ENCODE measurements at places on chromosomes 4 and X. TPM values are rescaled to one million over a fixed set of nuclear protein-coding genes. Genes with fewer than 3 reads are reported as not detected.

GRCh38 chr4:34091451-34091850 lies 2152.9 kb downstream of the ARAP2 start:
- no peak for DNase-seq

GRCh38 chr4:155819066-155819465 lies 47.0 kb downstream of the ASIC5 start:
- DNase-seq: no peak

GRCh38 chrX:113919387-113919786 lies 664.5 kb upstream of the HTR2C start:
- DNase-seq: no peak

DNA sequence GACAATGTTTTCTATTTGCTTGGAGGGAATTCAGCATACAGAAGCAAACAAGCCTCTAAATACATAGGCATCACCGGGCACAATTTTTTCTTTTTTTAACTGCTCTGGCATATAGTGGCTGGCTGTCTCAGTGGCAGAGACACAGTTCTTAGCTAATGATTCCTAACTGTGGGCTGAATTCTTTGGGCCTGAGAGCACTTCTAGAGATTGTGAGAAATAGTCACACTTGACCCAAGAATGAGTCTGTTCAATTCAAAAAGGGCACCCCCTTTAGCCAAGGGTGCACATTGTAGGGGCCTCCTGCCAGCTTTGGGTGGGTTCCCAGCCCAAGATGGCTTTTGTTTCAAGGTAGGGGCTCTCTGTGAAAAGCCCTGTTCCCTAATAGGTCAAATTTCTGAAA lies 345.7 kb downstream of the ARHGAP10 start:
- DNase-seq: no peak

DNA sequence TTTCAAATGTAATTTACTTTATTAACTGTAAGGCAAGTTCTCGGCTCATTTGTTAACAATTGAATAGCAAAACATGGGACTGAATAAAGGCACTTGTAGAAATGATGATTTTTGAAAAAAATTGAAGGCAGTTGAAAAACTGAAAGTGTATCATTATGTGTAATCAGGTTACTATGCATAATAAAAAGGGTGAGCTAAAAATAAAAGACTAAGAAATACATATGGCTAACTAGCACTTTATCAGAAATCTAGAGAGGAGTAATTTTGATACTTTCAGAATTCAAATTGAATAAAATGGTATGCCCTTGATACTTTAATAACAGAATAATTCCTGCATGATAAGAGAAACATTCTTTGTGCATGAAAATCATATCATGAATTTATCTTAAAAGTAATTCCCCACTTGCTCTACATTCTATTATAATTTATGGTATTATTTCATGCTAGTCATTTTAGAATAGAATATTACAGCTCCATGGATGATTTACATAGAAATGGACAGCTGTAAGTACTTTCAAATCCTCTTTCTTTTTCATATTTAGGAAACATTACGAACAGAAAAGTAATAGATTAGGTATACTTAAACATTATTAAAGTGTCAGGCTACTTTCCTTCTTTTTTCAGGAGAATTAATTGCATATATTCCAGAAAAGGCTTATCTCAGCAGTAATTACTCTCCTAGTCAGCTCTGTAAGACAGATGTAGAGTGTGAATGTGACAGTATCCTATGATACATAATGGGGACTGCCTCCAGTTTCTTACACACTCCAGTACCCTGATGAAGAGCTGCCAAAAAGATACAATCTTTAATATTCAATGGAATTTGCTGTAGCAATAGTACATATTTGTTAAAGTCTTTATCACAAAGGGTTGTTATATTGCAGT lies 697.3 kb downstream of the CCSER1 start:
- no peak for DNase-seq

DNA sequence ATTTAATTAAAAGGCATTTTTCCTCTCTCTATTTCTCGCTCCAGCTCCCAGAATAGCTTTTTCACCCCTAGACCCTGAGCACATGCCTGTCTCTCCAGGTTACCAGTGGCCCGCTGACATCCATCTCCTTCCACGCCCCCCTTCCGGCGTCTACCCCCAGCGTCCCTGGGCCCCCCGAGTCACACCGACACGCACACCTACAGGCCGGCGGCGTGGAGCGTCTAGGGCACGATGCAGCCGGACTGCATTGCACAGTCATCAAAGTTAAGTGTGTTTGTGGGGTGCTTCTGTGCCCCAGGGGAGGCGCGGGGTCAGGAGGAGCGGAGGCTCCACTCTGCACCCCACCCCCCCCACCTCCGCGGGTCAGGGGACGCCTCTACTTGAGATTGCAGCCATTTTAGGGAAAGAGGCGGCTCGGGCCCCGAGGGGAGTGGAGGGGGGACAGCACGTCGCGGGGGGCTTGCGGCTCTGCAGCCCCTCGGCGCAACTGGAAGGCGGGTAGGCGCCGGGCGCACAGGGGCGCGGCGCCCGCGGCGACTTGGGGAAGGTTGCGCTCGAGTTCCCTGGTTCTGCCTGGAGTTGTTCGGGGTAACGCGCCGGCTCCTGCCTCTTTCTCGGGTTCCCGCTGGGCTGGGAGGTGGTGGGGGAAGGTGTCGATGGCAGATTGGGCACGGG lies 112.7 kb downstream of the DHX15 start:
- peak; percentile 35 for DNase-seq

DNA sequence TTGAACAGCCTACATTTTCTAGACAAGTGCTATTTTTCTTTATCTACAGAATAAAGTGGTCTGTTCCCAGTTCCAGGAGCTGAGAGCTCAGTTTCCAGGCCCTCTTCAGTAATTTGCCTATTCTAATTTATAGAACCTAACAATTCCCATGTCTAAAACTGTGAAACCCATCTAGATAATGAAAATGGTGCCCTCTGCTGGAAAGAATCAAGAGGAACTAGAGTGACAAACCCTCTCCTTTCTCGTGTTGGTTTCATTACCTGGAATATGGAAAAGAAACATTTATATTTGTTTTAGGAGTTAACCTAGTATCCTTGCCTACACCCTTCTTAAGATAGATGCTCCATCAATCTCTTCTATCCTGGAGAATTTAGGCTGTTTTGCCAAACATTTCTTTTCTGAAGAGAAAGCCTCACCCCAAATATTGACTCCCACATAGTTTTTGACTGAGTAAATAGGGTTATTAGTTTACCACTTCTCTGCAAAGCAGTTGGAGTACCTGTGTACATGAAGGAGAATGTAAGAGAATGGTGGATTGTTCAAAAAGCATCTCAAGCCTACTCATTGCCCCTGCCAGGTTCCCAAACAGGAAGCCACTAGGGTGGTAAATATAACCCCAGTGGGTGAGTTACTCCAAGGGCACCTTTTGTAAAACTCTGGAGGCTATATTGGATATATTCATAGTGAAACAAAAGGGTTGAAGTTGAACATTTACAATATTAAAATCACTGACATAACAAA lies 121.6 kb downstream of the RASL11B start:
- DNase-seq: peak; percentile 87

GRCh38 chr4:17964576-17964975 lies 57.0 kb downstream of the LCORL start:
- DNase-seq: no peak

DNA sequence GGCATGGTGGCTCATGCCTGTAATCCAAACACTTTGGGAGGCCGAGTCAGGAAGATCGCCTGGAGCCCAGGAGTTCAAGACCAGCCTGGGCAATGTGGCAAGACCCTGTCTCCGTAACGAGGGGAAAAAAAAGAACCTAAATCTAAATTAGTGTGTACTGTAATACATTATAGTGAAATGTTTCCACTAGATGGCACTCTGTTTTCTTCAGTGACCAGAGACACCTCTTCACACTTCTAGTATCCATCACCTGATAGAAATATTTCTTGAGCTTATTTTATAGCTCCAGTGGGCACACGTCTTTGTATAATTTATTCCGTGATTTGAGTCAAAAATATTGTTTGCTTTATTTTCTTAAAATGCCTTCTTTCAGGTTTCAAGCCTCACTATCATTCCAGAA lies 600.9 kb upstream of the DIPK2B start:
- DNase-seq: peak; percentile 13

DNA sequence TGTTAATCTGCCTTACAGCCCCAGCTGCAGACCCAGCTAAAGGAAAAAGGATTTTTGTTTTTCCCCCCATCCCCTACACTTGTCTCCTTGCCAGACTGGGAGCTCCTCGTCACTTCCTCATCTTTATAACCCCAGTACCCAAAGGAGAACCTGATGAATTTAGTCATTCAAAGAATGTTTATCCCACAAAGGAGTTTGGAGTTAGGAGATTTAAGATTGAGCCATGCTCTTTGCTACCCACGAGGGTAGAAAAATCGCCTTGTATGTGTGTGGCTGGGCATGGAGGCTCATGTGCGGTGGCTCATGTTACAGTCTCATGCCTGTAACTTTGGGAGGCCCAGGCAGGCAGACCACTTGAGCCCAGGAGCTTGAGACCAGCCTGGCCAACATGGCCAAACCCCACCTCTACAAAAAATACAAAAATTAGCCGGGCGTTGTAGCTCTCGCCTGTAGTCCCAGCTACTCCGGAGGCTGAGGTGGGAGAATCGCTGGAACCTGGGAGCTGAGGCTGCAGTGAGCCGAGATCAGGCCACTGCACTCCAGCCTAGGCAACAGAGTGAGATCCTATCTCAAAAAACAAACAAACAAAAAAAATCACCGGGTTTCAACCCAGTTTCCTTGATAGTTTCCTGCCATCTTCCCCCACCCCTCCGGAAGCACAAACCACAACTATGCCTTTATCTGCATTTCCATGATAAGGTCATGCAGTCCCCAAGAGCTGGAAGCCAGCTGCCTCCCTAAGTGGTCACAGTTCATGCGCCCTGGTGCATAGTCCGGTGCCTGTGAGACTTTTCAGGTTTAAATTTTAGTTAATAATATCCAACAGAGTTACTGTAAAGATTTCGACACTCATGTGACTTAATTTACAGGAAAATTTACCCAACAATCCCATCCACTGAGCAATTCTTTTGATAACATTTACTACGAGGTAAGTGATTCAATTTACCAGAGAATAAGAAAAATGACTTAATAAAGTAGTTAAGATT lies 1.5 kb downstream of the CFAP97 start:
- DNase-seq: no peak

- no peak for DNase-seq
Measured at GRCh38 chr4:20264688-20265087, 13.0 kb downstream of the SLIT2 start.

GRCh38 chr4:109662771-109663170 lies 40.5 kb downstream of the CASP6 start:
- no peak for DNase-seq

The TCP11X2 gene
- total RNA-seq: not detected

The LONRF3 gene
- not detected for total RNA-seq
